Esophagus squamous epithelium (tissue), 5 donors: ENCODE measurements at places on chromosomes 4 and X.

DNA sequence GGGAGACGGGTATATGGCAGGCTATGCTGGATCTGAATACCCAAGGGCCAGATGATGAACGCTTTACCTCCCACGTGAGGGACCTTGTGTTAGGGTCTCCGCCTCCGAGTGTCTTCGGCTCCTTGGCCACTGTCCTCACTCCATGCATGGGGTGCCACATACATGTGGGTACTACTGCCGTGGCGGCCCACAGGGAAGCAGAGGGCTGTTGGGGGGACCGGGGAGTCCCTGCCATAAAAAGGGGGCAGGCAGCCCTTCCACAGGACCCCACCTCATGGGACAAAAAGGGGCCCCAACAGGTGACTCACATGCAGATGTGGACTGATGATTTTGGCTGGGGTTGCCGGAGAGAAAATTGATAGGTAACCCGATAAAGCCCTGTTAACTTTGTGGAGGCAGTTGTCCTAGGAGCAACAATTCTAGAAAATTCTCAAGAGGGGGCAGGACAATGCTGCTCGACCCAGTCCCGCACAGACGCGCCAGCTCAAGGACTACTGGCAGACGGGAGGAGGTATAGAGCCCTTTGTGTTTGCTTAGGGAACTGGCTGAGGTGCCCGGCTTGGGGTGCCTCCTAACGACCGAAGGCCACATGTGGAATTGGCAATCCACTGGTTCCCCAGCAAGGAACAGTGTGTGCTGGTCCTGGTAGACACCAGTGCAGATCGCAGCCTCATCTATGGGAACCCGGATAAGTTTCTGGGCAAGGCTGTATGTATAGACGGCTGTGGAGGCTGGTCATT, 695.7 kb upstream of the AGA start:
- no peak for DNase-seq

DNA sequence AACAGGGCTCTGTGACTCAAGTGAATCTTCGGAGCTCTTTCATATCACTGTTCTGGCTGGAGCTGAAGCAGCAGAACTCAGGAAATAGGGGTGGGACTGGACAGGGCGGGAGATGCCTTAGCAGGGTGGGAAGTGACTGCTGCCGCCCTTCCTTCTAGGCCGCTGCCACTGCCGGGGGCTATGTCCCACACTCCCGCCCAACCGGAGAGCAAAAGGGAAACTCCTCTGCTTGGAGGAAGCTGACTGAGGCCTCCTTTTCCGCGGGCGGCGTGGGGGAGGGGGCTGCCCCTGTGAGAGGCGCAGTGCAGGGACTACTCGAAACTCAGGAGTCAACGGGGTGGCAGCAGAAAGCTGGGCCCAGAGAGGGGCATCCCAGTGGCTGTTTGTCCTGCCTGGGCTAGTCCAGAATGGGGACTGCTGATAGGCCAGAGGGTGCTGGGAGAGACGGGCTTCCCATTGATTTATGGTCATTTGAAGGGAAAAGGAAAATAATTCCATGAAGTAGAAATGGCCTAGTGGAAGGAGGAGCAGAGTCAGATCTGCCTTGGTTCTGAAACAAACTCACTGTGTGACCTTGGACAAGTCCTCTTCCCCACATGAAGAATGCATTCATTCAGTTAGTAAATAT, 36.9 kb downstream of the STARD8 start:
- DNase-seq, result no peak

- DNase-seq, result no peak
Observed at GRCh38 chrX:117680286-117680685, 436.3 kb downstream of the KLHL13 start.

DNA sequence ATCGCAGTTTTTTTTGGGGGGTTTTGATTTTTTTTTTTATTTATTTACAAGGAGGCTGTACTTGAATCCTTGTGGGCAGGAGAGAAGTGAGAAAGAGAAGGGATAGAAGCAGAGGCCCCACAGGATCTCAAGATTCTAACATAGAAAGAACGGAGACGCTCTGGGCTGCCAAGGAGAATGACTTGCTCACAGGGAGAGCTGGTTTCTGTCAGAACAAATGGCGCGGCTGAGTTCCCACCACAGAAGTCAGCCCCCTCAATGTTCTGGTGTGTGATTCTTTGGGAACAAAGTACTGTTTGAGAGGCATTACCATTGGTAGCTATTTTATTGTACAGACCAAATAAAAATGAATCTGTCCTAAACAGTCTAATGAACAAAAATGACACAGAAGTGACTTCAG, 80.6 kb downstream of the ATXN3L start:
- DNase-seq, result no peak

DNA sequence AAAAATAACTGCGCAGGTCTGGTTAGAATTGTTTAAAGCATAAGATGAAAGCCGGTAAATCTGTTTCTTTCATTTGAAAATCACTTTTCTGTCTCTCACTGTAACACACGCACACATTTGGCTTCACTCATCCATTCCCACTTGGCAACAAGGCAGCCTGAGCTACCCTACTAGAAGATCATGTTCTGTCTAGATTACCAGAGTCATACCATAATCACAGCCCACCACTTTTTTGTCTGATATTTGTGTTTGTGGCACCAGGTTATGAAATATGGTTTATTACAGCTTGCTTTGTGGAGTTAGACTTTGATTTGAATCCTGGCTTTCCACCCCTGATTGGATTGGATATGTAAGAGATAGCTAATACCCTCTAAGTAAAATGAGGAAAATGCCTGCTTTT, 2.2 kb downstream of the USO1 start:
- DNase-seq, result no peak

GRCh38 chrX:103101299-103102042, 8.5 kb upstream of the NXF3 start:
- DNase-seq, result no peak

GRCh38 chr4:19164334-19164733, 1087.4 kb upstream of the SLIT2 start:
- DNase-seq, result no peak

DNA sequence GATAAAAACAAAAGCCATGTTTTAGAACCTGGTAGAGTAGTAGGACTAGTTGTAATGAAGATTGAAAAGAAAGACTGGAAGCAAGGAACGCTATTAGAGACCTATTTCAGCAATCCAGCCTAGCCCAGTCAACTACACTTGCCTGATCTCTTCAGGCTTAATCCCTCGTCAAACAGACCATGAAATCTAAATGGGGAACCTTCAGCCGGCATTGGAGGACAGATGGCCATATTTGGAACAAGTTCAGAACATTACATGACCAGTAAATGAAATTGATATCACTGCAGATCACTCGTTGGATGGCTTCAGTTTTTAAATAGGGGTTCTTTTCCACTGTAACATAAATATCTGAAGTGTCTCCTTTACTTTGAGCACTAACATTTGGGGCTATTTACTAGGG, 84.8 kb upstream of the WDR44 start:
- no peak for DNase-seq

GRCh38 chr4:152075253-152075928, 314.6 kb upstream of the GATB start:
- DNase-seq, result no peak

GRCh38 chr4:3041192-3042142, 32.9 kb downstream of the HTT-AS start:
- no peak for DNase-seq

DNA sequence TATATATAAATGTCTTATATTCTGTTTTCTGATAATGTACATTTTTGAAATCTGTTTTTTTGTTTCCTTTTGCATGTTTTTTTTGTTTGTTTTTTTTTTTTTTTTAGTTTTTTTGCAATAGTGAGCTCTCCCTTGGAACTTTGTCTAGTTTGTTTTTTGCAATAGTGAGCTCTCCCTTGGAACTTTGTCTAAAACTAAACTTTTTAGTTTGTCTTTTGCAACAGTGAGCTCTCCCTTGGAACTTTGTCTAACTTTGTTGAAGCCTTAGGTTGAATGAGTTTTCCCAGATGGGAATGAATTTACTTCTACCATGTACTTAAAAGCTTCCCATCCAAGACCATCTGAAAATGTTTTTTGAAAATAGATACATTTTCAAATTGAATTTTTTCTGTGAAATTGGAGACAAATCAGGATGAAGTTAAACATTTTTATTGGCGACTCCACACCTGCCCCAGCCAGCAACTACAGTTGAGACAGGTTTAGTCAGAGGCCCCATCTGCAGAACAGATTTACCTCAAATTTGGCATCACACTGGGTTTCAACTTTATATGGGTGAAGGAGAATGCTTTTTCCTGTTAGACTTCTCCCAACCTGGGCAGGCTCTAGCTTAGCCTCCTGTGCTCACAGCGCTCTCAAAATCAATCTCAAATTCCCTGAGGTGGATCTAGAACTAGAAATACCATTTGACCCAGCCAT, 16.0 kb downstream of the SLC9B2 start:
- no peak for DNase-seq

DNA sequence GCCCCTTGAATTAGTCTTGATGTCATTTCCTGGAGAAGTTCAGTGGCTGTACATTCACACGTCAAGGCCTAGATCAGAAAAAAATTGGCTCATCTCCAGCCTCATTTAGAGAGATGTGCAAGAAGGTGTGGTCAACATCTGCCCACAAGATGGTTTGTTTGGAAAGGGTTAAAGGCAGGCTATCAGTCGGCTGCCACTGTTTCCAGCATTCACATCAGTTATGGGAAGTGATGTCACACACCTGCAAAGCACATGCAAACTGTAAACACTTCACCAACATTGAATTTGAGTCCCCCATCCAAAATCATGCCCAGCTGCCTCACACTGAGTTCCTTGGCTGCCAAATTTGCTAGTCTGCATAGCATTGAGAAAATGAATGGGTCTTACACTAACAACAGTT, 498.3 kb upstream of the INTU start:
- no peak for DNase-seq

DNA sequence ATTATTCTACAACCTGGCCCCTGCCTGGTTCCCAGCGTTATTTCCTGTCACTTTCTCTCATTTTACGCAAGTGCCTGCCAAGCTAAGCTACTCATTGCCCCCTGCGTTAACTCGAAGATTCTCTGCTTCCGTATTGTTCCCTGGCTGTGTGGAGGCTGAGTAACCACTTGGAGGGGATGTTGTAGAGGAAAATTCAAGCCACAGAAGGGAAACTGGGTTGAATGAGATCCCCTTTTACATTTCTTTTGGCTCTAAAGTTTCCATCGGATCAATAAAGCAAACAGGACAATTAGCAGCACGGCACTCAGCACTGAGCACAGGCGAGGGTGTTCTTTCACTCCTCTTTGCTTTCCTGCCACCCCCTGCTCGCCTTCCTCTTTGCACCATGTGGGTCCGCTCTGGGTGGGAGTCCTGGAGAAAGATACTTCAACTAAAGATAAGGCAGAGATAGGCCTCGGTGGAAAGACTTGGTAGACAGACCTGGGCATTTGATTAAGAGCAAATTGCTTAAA, 4.2 kb upstream of the TMSB4X start:
- DNase-seq, result no peak

DNA sequence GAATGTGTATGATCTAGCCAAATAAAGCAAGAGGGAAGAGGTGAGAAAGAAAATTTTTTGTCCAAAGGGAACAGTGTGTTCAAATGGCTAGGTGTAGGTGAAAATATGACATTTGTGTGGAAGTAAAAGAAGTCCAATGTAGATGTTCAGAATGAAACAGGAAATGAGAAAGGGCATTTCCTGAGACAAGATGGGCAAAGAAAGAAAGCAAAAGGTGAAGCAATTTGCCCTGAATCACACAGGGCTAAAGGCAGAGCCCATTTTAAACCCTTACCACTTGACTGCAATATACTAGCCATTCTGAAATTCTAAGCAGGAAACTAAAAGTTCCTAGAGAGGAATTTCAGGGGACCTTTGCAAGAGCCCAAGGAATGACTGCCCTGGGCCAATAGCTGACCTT, 36.0 kb downstream of the CLOCK start:
- no peak for DNase-seq

DNA sequence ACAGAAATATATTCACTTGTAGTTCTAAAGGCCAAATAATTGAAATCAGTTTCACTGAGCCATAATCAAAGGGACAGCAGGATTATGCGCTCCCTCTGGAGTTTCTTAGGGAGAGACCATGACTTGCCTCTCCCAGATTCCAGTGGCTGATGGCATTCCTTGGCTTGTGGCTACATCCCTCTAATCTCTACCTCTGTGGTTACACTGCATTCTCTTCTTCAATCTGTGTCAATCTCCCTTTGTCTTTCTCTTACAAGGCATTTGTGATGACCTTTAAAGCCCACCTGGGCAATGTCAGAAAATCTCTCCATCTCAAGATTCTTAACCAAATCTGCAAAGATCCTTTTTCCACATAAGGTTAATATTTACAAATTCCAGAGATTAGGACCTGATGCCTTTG, 260.2 kb downstream of the UNC5C start:
- no peak for DNase-seq

GRCh38 chrX:151985531-151985930, 11.1 kb upstream of the GABRE start:
- no peak for DNase-seq

DNA sequence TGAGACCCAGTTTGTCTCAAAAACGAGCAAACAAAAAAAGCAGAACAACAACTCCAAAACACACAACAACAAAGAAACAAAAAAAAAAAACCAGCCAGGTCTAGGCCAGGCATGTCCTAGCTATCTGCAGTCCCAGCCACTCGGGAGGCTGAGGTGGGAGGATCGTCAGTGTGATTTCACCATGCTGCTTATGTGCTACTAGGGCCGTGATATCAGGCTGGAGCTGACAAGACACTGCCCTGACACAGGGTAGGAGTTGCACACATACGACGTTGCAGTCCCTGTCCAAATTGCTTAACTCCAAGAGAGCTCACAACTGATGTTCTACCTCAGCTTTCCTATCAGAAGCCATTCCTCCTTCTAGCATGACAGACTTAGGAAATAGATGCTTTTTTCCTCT, 204.9 kb downstream of the AASDH start:
- DNase-seq, result no peak

- no peak for DNase-seq
Observed at GRCh38 chrX:41095908-41096307, 10.7 kb downstream of the USP9X start.

DNA sequence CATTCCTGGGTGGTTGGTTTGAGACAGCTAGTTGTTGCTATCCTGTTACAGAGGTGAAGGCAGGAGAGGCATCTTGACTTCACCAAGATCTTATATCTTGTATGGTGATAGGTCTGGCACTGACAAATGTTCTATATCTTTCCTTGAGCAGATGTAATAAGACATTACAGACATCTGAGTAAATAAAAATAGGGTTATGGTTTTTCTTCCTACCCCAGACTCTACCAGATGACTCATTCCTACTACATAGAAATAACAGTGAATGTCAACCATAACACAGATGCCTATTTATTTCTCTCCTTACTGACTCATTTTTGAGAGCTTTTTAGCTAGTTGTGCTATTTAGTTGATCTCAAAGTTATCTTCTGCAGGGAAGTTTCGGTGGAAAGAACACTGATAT, 21.9 kb downstream of the HNRNPH2 start:
- DNase-seq, result no peak

DNA sequence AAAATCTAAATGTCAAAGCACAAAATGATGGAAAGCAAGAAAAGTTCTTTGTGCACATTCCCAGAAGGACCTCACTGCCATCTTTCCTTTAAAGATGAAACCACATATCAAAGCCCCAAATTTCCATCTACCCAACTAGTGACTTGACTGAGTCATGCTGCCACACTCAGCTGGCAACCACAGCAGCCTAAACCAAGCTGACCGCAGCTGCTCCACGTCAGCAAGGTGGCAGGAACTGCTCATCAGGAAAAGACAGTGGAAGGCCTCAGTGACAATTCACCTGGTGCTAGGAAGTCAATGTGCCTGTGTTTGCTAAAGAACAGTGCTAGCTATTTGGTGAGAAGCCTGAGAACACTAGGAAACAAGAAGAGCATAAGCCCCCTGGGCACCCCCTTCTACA, 26.1 kb downstream of the ACOX3 start:
- no peak for DNase-seq
